ENCODE measurements at places on chromosomes 6 and 20.

DNA sequence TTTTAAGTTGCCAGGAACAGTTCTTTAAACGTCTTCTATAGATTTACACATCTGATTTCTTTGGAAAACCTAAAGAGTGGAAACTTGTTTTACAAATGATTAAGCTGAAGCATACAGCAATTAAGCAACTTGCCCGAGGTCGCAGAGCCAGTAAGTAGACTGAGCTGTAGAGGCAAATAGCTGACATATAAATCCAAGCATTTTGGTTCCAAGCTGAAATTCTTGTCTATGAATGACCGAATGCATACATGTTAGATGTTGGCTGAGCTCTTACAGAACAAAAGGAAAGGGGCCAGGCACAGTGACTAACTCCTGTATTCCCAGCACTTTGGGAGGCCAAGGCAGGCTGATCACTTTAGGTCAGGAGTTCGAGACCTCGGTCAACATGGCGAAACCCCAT, 101.8 kb upstream of the SGK1 start:
- no peak for DNase-seq
- H3K36me3 ChIP-seq: no peaks in the 10 kb centered on the region
- no peak overlapping the region for H3K27ac ChIP-seq
- no peaks in the 10 kb centered on the region for H3K27me3 ChIP-seq

- no peak overlapping the region for H3K27ac ChIP-seq
- H3K4me1 ChIP-seq: no peaks in the 10 kb centered on the region
- no peak overlapping the region for H3K4me3 ChIP-seq
- peaks cover 2% of the 10 kb centered on the region for H3K27me3 ChIP-seq
- no peaks in the 10 kb centered on the region for H3K36me3 ChIP-seq
Observed at GRCh38 chr20:6866741-6867140, 99.3 kb downstream of the BMP2 start.

DNA sequence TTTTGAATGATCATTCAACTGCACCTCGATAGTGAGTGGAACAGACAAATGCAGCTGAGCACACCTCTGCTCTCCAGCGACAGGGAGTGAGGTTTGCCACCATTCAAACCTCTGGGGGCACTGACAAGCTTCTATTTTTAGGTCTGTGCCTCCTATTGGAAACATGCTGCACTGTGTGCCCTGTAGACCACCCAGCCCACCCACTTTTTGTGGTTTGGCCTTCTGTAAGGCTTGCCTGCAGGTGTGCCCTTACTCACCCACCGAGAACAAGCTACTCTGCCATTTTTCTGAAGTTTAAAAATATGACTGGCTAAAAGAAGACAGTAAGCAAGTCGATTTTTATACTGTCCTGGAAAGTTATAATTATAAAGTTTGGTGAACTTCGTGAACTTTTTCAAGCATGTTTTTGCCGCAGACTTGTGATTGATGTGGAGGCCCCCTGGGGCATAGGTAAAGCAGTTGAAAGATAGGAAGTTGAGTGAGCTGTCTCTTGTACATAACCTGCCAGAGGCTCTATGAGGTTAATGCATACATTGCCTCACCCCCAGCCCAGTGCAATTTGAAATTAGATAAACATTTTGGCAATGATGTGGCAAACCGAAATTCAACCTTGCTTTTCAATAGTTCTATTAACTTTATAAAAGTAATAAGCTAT, 53.8 kb downstream of the ADGRG6 start:
- peaks cover 84% of the 10 kb centered on the region for H3K4me1 ChIP-seq
- peak overlapping the region; percentile 100 for H3K27ac ChIP-seq
- DNase-seq: no peak

GRCh38 chr6:132392792-132393191, 8.5 kb downstream of the MOXD1 start:
- H3K4me3 ChIP-seq: no peak overlapping the region
- no peaks in the 10 kb centered on the region for H3K27me3 ChIP-seq
- H3K27ac ChIP-seq: no peak overlapping the region
- H3K4me1 ChIP-seq: no peaks in the 10 kb centered on the region
- H3K36me3 ChIP-seq: no peaks in the 10 kb centered on the region
- DNase-seq: no peak

DNA sequence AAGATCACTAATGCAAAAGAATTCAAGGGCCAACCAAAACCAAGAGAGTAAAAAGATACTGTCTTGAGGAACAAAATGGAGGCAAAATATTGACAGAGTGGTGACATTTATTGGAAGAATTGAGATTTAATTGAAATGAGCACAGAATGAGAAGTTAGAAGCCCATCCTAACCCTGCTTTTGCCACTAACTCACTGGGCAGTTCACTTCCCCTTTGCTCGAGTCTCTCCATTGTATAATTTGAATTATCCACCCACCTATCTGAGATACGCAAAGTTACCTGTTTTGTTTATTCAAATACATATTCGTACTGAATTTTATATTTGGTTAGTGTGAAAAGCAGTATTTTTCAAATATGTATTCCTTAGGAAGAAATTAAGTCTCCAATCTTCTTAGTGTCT, 204.5 kb upstream of the PRDM1 start:
- H3K27me3 ChIP-seq: no peaks in the 10 kb centered on the region
- H3K4me3 ChIP-seq: no peak overlapping the region
- H3K27ac ChIP-seq: no peak overlapping the region
- no peak for DNase-seq

- H3K4me1 ChIP-seq: no peaks in the 10 kb centered on the region
- DNase-seq: no peak
- H3K27ac ChIP-seq: no peak overlapping the region
- H3K4me3 ChIP-seq: no peak overlapping the region
- H3K36me3 ChIP-seq: no peaks in the 10 kb centered on the region
Observed at GRCh38 chr6:41519305-41519744, 26.9 kb upstream of the FOXP4 start.

- H3K4me3 ChIP-seq: no peak overlapping the region
- H3K27ac ChIP-seq: no peak overlapping the region
- DNase-seq: no peak
Observed at GRCh38 chr6:143803769-143804568, 39.2 kb upstream of the LTV1 start.

DNA sequence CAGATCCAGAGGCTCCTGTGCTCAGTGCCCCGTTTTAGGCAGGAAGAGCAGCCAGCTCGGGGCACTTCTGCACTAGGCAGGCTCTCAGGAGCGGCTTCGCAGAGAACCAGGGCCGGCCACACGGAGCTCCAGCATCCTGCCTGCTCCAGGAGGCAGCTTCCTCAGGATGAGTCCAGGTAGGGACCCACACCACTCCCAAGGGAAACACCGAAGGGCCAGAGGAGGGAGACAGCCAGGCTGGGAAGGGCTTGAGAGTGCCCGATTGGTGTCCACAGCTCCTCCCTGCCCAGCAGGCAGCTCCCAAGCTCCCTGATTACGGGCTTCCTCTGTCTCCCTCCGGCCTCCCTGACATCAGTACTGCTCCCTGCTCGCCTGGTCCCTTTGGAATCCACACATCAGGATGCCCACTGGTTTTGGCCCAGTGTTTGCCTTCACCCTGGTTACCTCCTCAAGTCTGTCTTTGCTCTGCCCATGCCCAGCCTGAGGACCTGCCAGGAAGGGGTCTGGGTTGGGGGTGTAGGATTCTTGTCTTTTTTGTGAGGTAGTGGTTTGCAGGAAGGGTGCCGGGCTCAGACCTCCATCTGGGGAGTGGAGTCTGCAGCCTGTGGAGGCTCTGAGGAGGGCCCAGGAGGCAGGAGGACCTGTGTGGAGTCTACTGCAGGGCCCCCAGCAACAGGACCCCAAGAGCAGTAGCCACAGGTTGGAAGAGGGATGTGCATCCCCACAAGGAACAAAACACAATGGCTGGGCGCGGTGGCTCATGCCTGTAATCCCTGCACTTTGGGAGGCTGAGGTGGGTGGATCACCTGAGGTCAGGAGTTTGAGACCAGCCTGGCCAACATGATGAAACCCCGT, 11.2 kb upstream of the PYGB start:
- DNase-seq: no peak
- peak overlapping the region; percentile 100 for H3K27ac ChIP-seq
- no peaks in the 10 kb centered on the region for H3K36me3 ChIP-seq
- H3K27me3 ChIP-seq: no peaks in the 10 kb centered on the region

GRCh38 chr6:161134550-161135298, 139.1 kb downstream of the AGPAT4 start:
- H3K36me3 ChIP-seq: no peaks in the 10 kb centered on the region
- H3K4me3 ChIP-seq: no peak overlapping the region
- H3K27me3 ChIP-seq: no peaks in the 10 kb centered on the region
- DNase-seq: no peak

- DNase-seq: no peak
- H3K27ac ChIP-seq: no peak overlapping the region
- H3K27me3 ChIP-seq: no peaks in the 10 kb centered on the region
- H3K4me1 ChIP-seq: no peaks in the 10 kb centered on the region
Observed at GRCh38 chr6:22952097-22952496, 382.7 kb downstream of the HDGFL1 start.

GRCh38 chr20:50089787-50090177, 23.2 kb downstream of the UBE2V1 start:
- H3K4me3 ChIP-seq: no peak overlapping the region
- no peak for DNase-seq
- peaks cover 20% of the 10 kb centered on the region for H3K36me3 ChIP-seq
- H3K27me3 ChIP-seq: no peaks in the 10 kb centered on the region
- no peak overlapping the region for H3K27ac ChIP-seq

- H3K4me3 ChIP-seq: no peak overlapping the region
- H3K4me1 ChIP-seq: no peaks in the 10 kb centered on the region
- no peaks in the 10 kb centered on the region for H3K27me3 ChIP-seq
- H3K27ac ChIP-seq: no peak overlapping the region
- no peak for DNase-seq
- no peaks in the 10 kb centered on the region for H3K36me3 ChIP-seq
Observed at GRCh38 chr6:65537600-65537999, 169.4 kb downstream of the EYS start.

DNA sequence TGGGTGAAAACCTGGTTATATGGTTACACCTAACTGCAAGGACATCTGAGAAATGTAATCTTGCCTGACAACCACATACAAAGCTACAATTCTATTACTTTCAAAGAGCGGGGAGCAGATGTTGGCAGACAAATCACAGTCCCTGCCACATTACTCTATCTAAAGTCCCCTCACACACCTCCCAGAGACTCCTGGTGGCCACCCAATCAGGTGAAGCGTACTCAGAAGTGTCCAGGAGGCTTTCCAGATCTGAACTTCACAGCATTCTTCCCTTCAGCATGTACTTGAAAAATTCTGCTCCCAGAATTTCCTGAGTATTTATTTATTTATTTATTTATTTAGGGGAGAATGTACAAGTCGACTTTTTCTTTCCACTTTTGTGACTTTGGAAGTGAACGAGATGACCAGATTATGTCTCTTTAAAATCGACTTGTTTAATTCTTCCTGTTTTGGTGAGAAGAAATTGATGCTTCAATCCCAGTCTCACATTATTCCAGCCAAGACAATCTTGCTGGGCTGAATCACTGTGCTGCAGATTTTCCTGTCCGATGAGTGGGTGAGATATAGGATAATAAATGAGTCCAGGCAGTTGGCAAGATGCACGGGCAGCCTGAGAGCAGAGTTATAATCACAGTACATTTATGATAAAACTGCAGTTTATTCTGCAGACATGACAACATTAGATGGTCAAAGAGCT, 46.9 kb upstream of the POPDC3 start:
- no peak overlapping the region for H3K27ac ChIP-seq
- no peak for DNase-seq
- no peak overlapping the region for H3K4me3 ChIP-seq
- H3K36me3 ChIP-seq: no peaks in the 10 kb centered on the region

- no peaks in the 10 kb centered on the region for H3K36me3 ChIP-seq
- no peak overlapping the region for H3K27ac ChIP-seq
- H3K4me3 ChIP-seq: no peak overlapping the region
- no peak for DNase-seq
Observed at GRCh38 chr6:55405474-55406235, 78.4 kb downstream of the GFRAL start.

DNA sequence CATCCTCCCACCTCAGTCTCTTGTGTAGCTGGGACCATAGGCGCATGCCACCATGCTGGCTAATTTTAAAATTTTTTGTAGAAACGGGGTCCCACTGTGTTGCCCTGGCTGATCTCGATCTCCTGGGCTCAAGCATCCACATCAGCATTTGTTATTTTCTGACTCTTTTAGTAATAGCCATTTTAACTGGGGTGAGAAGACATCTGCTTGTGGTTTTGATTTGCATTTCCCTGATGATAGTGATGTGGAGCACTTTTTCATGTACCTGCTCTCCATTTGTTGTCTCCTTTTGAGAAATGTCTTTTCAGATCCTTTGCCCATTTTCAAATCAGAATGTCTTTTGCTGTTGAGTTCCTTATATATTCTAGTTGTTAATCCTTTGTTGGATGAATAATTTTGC, 22.2 kb upstream of the TULP4 start:
- no peak overlapping the region for H3K4me3 ChIP-seq
- DNase-seq: no peak
- no peaks in the 10 kb centered on the region for H3K4me1 ChIP-seq
- no peaks in the 10 kb centered on the region for H3K36me3 ChIP-seq
- no peaks in the 10 kb centered on the region for H3K27me3 ChIP-seq

DNA sequence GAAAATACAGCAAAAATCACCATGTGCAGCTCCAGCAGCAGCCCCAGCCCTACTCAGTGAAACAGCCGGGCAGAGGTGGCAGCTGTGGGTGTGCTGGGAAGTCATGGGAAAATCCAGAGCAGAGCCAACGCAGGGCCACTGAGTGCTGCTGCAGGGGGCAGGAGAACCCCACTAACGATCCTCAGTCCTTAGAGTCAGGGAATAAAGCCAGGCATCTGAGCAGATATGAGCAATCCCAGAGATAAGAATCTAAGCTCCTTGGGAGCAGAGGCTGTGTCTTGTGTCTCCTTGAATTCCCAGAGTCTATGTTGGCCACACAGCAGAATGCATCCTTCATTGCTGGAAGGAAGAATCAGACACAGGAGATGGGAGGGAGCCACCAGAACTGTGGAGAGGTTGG, 493.1 kb upstream of the MAP3K7 start:
- no peaks in the 10 kb centered on the region for H3K36me3 ChIP-seq
- H3K4me1 ChIP-seq: no peaks in the 10 kb centered on the region
- no peak overlapping the region for H3K4me3 ChIP-seq

- H3K27me3 ChIP-seq: no peaks in the 10 kb centered on the region
- DNase-seq: no peak
- H3K4me1 ChIP-seq: no peaks in the 10 kb centered on the region
Observed at GRCh38 chr6:106453756-106454367, 93.3 kb downstream of the CRYBG1 start.

DNA sequence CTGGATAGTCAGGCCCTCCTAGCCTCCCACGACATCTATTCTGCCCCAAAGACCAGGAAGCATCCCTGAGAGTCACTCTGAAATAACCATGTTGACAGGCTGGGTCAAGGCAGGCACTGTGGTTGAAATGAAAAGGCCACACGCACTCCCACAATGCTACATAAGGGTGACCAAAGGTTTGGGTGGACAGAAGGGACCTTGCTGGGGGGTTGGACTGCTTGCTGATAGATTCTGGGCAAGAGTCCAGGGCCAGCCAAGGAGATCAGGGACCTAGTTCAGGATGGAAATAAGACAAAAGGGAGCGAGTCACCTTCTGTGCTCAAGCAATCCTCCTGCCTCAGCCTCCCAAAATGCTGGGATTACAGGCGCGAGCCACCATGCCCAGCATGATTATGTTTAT, 32.5 kb upstream of the DSN1 start:
- H3K36me3 ChIP-seq: peaks cover 5% of the 10 kb centered on the region
- no peak overlapping the region for H3K4me3 ChIP-seq
- no peak for DNase-seq
- no peaks in the 10 kb centered on the region for H3K27me3 ChIP-seq
- H3K4me1 ChIP-seq: no peaks in the 10 kb centered on the region
- no peak overlapping the region for H3K27ac ChIP-seq

- no peak overlapping the region for H3K27ac ChIP-seq
- peak; percentile 54 for DNase-seq
- no peaks in the 10 kb centered on the region for H3K27me3 ChIP-seq
Observed at GRCh38 chr6:142474531-142475289, 172.9 kb downstream of the ADGRG6 start.

Measured in Panc1 (cell line).